ENCODE measurements at places on chromosomes 6 and 20.
A peak's percentile ranks its signal among the peaks of the same experiment; 100 is the strongest.

DNA sequence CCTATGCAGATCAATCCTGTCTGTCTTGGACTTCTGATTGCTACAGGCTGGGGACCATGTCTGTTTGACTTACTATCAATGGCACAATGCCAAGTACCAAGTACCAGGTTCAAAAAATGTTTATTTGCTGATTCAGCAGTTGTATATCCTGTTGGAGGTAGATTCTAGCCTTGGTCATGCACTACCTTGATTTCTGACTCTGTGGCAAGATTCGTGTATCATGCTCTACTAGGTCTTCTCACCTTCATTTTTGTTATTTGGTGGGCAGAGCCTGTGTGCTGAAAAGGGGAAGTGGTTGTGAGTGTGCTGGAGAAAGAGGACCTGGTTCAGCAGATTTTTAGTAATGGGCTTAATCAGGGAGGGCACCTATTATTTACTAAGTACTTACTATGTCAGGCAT, 192.4 kb upstream of the MYLIP start:
- DNase-seq = no peak

GRCh38 chr6:3695065-3695817, 56.3 kb downstream of the PXDC1 start:
- no peak for DNase-seq

DNA sequence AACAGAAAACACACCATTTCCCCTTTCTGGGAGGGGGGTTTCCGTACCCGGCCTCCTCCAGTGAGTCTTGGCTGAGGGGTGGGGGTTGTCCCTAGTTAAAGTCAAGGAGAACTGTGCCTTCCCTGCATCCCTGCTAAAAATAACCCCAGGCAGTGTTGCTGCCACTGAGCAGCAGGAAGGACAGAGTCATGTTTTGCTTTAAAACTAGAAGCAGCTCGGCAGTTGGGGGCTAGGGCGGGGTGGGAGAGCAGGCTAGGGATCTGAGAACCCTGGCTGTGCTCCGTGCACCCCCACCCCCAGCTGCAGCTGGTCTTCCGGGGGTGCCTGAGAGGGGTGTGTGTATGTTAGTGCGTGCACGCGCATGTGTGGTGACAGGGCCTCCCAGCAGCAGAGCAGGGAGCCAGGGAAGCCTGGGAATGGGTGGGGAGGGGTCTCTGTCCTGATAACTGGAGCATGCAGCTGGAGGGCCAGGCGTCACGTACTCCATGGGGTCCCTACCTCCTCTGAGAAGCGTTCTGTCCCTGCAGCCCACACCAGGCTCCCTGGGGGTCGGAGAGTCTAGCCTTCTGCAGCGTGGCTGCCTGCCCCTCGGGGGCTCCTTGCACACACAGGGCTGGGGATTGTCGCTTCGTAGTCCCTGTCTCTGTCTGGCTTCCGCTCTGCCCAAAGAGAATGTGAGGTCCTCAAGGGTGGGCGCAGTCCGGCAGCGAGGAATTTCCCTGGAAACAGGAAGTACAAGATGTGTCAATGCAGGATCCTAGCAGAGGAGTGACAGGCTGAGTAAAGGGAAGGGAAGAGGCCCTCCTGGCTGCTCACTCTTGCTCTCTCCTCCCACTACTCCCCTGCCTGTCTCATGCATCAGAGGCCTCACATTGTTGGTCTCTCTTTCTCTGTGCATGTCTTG, 16.8 kb upstream of the ARMC12 start:
- DNase-seq = no peak

DNA sequence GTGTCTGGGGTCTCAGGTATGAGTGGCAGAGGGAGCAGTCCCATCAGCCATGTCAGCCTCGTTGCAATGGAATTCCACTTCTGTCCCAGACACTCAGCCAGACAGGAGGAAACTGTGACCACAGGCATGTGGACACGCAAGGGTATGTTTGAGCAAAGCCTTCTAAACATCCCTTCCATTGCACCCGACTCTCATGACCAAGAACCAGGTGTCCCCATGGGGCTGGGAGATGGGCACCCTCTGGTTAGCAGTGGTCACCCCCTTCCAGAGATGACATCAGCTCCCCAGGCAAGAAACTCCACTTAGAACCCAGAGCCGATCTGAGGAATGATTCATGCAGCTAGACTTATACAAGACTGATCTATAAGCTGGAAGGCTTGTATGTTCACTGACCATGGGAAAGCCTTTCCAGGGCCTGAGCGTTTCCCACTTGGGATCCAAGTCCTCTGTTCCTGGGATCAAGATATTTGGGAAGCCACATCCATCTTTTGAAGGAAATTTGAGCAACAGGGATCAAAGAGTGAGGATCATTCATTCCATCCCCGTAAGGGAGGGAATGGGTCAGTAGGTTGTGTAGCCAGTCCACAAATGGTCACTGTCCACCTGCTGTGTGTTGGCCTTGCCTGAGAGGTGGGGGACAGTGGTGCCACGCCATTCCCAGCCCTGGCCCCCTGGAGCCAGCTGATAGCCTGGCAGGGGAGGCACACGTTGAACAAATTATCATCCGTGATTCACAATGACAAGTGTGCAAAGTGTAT, 3.9 kb upstream of the MRGBP start:
- no peak for DNase-seq

DNA sequence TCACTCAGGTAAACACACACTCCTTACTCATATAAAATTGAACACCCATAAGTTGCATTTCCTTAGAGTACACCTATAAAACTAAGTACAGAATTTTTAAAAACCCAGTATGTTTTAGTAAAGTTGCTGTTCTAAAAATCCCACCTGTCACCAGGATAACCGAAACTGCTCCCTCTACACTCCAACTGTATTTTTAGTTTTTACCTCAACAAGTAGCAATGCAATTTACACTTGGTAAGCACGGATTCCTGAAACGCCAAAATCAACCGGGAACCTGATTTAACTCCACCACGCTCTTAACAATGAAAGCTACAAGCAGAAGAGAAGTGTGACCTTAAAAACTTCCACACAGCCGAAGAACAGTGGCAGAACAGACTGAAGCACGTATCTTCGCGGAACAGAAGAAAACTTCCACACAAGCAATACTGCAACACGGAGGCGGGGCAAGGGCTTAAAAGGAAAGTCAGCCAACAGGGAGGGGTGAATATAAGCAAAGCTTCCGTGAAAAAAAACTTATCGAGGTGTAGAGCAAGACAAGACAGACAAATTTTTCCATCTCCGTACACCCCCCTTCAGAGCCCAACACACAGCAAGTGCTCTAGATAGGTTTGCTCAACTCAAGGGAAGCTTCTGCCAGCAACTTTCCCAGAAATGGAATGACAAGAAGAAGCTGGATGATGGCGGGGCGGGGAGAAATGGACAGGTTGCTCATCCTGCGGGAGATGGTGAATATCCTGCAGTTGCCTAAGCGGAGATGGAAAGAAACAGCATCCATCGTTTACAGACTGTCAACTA, 1.4 kb downstream of the STAU1 start:
- peak; percentile 56 for DNase-seq

DNA sequence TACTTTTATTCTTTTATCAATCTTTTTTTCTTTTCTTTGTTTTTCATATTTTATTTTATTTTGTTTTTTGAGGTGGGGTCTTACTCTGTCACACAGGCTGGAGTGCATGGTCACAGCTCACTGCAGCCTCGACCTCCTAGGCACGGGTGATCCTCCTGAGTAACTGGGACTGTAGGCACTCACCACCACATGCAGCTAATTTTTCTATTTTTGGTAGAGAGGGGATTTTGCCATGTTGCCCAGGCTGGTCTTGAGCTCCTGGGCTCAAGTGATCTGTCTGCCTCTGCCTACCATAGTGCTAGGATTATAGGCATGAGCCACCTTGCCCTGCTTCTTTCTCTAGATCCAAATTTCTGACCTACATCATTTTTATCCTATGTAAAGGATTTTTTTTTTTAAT, 153.2 kb downstream of the CDKAL1 start:
- no peak for DNase-seq

- DNase-seq = no peak
Observed at GRCh38 chr6:101595276-101595675, 201.8 kb downstream of the GRIK2 start.
